ENCODE measurements at places on chromosomes 4 and X.

DNA sequence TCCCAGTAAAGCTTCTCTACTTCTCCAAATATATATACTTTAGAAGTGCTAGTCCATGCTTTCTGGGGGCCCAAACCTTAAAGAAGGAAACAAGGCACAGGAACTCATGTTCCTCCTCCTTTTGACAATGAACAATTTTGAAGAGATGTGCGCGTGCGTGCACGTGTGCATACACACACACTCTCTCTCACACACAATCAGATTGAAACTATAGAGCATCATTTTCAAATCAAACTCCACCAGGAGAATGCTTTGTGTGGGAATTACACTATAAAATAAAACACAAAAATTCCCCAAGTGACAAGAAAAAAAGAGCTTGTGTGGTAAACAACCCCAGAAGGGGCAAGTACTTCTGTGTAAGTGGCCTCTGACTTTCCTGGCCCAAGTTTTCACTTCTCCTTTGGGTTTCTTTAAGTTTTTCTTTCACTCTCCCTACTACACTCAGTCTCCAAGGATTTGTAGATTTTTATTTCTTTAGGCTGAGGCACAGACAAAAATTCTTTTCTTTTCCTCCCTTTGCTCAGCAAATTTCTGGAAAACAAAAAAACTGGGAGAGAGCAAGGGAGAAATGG lies 46.6 kb upstream of the SHISA3 start:
- DNase-seq, result no peak

DNA sequence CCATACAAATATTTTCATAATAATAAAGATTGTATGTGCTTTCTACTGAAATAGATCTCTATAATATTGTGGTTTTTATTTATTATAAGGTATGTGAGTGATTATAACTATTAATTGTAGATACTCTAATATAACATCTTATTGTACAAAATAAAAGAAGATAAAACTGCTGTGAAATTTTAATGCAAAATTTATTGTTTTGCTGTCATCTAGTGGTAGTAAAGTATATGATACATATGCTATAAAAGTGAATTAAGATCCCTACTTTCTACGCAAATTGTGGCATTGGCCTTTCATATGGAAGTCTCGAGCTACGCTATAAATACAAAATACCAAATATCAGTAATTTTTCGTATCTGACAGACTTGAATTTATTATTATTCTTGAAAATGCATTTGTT lies 19.3 kb downstream of the YIPF7 start:
- DNase-seq, result no peak

GRCh38 chr4:66372706-66373105 lies 702.4 kb upstream of the EPHA5 start:
- no peak for DNase-seq

GRCh38 chrX:13901354-13901753 lies 84.5 kb upstream of the GPM6B start:
- DNase-seq, result no peak

DNA sequence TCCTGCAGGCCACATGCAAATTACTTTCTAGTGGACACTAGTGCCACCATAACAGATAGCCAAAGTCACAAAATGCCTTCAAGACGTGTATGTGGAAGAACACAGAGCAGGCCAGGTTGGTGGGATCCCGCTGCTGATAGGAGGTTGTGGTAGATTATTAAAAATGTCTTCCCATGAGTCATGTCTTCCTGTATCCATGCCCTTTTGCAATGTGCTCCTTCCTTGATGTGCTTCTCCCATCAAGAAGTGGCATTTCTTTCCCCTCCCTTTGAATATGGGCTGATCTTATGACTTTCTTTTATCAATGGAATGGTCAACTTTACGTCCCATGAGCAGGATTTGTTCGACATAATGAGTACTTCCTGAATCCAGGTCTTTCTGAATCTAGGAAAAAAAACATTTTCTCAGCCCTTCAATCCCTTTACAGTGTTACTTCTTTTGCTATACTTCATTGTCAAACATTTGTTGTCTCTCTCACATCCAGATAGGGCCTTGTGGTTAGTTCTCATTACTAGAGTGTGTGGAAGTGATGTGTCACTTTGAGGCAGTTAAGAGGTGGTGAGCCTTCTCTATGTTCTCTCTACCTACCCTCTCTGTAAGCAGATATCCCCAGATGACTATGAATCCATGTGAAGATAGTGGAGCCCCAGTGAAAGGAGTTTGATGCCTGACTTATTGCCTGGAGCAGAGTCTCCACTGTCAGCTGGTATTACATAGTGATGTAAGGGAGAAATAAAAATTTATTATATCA lies 519.2 kb upstream of the DIPK2B start:
- DNase-seq, result no peak

GRCh38 chrX:70979136-70979762 lies 48.4 kb upstream of the SLC7A3 start:
- DNase-seq, result peak; percentile 51

- DNase-seq, result no peak
Measured at GRCh38 chr4:80393246-80393969, 57.9 kb downstream of the CFAP299 start.

DNA sequence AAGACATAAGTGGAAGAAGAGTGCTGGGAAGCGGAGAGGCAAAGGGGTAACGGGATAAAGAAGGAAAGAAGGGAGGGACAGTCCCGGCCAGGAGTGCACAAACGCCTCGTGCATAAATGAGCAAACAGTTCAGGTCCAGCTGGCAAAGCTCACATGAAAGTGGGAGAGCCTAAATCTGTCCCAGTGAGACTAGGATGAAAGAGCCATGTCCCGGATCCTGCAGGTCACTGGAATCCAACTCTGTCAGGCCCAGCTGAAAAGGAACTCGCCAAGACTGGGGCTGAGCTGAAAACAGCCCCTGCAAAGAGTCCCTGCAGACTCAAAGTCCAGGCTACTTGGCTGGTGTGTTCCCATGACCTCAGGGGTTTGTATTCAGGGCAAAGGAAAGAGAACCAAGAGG lies 38.0 kb upstream of the CRMP1 start:
- DNase-seq, result no peak

- DNase-seq, result no peak
Measured at GRCh38 chr4:76699751-76700310, 198.1 kb downstream of the SOWAHB start.

GRCh38 chrX:148930206-148930729 lies 429.9 kb downstream of the AFF2 start:
- no peak for DNase-seq

DNA sequence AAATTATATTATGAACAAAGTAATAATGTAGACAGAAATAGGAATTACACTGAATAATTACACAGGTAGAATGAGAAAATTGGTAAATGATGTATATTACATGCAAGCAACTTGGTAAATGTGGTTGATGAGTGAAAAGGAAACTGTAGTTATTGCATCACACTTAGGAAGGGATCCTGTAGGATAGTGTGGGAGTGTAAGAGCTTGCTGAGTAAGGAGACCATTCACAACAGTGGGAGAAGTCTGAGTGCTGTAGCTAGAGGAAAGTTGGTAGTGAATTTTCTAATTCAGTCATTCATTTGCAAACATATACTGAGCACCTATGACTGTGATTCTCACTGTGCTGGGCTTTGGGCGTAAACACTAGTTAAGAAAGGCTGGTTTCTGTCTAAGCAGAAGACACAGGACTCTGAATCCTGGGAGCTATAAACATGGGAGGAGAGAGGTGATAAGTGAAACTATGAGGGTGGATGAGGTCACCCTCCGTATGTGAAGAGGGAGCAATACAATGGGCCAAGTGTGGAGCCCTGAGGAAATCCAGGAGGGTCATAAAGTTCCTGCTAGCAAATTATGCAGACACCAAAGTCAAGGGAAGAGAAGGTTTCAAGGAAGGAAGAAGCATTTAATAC lies 14.2 kb upstream of the CPE start:
- no peak for DNase-seq

DNA sequence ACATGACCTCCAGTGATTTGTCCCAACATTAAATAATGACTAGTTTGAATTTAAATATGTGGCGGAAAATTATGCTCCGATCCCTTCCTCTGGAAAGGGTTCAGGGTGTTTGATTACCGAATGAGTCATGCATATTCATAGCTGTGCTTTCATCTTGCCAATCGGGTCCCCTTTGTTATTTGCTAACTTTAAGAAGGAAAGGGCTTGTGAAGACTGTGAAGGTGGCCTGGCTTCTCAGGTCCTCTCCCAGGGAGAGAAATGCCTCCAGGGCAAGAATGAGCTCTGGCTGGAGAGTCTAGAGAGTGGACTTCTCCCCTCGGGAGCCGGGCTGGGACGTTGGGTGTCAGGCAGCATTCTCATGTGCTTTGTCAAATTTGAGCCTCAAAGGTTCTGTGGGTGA lies 155.5 kb upstream of the PSAPL1 start:
- no peak for DNase-seq

- peak; percentile 59 for DNase-seq
Measured at GRCh38 chrX:13223868-13224567, 95.8 kb downstream of the ATXN3L start.

DNA sequence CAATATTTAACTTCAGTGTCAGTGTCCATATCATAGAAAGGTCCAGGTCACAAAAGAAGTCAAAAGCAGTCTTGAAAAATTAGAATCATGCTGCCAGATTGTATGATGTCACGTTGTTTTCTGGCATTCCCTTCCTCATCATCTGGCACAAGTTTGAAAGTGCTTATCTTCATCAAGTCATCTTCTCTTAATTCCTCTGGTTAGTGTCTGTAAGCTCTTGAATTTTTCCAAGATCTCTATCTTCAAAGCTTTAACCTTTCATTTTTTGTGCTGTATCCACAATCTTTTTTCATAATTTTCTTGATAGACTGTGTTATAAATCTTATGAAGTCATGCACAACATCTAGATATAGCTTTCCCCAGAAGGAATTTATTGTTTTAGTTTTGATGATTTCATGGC lies 682.7 kb upstream of the AADAT start:
- no peak for DNase-seq

- peak; percentile 40 for DNase-seq
Measured at GRCh38 chr4:1039493-1040343, 28.3 kb downstream of the FGFRL1 start.

DNA sequence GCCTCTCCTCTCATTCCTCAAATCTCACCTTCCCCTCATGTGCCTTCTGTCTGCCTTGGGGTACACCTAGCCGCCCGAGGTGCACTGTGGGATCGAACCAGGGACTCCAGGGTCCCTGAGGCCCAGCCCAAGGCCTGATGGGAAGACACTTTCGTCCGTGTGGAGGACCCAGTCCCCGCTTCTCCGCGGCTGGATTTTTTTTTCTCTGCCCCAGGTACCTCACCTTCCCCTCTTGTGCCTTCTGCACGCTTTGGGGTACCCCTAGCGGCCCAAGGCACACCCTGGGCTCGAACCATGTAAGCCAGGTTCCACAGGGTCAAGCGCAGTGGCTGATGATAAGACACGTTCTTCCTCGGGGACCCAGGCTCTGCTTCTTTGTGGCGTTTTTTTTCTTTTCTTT lies 530.7 kb downstream of the CWH43 start:
- no peak for DNase-seq

GRCh38 chrX:70038951-70039350 lies 10.8 kb downstream of the AWAT2 start:
- no peak for DNase-seq

DNA sequence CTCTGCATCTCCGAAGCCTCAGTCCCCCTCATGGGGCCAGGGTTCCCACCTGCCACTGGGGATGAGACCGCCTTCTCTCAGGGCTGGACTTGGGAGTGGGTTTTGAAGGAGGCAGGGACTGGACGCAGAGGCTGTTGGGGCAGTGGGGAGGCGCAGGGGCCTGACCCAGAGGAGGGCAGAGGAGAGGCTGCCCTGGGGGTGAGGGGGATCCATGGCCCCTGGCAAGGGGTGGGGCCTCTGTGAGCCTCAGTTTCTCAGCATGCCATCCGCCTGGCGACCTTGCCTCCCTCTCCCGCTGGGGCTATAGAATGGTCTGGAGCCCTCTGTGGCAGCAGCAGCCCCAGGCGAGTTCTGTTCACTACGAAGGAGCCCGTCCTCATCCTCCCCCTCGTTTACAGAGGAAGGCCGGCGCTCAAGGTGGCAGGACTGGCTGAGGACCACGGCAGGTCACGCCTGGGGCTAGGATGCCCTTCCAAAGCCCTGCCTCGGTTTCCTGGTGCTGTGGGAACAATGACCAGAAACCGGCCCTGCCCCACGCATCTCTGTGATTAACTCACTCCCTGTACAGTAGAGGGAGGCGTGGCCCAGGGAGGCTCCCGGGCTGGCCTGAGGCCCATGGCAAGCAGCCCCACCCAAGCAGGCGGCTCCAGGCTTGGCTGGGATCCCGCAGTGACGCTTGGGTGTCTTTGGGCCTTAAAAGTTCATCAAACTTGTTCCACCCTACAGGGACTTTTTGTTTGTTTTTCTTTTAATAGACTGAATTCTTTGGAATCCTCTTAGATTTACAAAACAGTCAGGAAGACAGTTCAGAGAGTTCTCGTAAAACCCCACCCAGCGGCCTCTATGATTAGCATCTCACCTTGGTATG lies 16.0 kb upstream of the SH3TC1 start:
- peak; percentile 84 for DNase-seq

DNA sequence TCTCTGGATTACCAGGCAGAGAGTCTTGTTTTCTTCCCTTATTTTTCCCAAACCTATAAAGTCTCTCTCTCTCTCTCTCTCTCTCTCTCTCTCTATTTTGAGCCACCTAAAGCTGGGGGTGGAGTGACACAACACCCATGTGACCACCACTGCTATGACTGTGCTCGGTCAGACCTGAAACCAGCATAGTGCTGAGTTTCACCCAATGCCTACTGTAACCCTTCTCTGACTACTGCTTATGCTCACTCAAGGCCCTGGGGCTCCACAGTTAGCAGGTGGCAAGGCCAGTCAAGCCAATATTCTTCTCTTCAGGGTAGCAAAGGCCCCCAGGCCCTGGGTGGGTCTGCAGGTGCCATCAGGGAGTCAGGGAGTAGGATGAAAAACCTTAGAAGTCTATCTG lies 114.7 kb upstream of the ARMCX2 start:
- no peak for DNase-seq

GRCh38 chrX:30822068-30822681 lies 66.9 kb downstream of the TAB3 start:
- DNase-seq, result no peak

- DNase-seq, result no peak
Measured at GRCh38 chrX:30312858-30313257, 3.7 kb upstream of the NR0B1 start.

GRCh38 chr4:159191989-159192388 lies 89.1 kb downstream of the RAPGEF2 start:
- DNase-seq, result peak; percentile 61

DNA sequence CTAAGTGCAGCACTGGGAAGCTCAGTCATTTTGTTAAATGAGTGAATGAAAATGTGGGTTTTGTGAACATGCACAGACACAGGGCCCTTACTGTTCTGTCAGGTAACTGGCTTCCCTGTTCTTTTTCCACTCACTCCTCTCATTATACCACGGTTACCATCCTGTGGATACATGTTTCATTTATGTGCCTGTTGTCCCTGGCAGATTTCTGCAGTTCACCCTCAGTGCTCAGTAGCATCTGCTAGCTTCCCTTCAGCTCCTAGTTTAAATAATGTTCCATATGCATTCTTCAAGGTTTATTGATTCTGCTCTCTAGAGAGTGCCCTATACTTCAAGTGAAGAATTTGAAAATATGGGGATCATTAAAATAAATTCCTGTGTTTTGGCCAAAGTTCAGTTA lies 1634.3 kb upstream of the ADGRL3 start:
- no peak for DNase-seq
